NCI-H345 (cell line): ENCODE measurements at places on chromosomes 5 and 9.

GRCh38 chr9:100933656-100934055, 94.9 kb upstream of the PLPPR1 start:
- DNase-seq: no peak

DNA sequence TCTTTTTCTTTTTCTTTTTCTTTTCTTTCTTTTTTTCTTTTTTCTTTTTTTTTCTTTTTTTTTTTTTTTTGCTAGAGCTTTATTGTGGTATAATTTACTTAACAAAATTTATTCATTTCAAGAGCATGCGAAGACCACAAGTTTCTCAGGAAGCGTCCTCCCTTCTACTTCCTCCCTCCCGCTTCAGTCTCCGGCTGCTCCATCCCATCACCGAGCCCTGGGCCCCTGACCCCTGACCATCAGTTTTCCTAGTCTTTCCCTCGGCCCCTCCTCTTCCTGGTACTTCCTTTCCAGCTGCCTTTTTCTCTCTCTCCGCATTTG, 34.7 kb downstream of the C9orf152 start:
- no peak for DNase-seq

GRCh38 chr5:158320178-158320674, 461.3 kb upstream of the CLINT1 start:
- peak; percentile 23 for DNase-seq

DNA sequence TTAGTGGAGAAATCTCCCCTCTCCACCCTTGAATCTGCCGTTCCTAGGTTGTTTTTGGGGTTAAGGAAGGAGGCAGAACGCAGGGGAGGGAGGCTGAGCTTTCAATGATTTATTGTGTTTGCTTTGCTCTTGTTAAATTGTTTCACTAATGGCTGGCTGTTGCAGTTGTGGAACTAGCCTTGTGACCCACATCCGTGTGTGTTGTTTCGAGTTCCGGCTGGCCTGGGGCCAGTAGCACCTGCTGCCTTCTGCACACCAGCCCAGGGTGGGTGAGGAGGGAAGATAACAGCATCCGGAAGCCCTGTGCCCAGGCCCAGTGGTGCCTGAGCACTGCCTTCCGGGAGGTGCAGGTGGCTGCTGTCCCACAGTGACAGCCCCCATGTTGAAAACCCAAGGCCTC, 3.6 kb downstream of the ERGIC1 start:
- DNase-seq: peak; percentile 63

GRCh38 chr9:97985058-97985861, 2.1 kb downstream of the ANP32B start:
- DNase-seq: peak; percentile 45

DNA sequence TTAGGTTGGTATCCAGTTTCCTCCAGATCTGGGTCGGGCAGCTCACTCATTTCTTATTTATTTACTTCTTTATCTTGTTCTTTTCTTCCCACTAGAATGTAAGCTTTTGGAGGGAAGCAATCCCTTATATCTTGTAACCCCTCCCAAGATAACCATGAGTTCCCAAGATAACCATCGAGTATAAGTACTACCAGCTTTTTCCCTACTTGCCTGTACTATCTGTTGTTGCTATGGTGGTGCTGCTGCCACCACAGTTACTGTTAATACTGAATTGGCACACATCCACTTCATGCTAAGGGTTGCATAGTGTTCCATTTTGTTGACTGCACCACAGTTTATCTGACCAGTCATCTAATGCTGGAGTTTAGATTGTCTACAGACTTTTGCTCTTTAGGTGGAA, 19.9 kb downstream of the NUP214 start:
- DNase-seq: no peak

GRCh38 chr5:37836235-37836591, 3.6 kb downstream of the GDNF start:
- DNase-seq: no peak

DNA sequence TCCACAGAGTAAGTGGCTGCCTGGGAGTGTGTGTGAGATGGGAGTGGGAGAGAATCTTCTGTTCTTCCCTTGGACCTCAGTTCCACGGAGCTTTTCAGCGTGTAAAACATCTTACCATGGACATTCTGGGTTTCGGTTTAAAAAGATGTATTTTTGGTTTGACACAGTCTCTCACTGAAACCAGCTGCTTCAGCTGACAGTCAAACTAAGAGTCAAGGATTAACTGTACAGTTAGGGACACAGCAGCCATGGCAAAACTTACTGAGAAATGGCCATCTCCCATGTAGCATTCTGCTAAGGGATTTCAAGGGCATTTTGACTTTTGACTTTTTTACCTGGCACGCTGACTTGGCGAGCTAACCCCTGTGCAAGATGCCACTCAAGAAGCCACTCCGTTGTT, 93.8 kb upstream of the IL12B start:
- DNase-seq: no peak

- DNase-seq: no peak
Measured at GRCh38 chr9:107386396-107386795, 103.2 kb downstream of the KLF4 start.

DNA sequence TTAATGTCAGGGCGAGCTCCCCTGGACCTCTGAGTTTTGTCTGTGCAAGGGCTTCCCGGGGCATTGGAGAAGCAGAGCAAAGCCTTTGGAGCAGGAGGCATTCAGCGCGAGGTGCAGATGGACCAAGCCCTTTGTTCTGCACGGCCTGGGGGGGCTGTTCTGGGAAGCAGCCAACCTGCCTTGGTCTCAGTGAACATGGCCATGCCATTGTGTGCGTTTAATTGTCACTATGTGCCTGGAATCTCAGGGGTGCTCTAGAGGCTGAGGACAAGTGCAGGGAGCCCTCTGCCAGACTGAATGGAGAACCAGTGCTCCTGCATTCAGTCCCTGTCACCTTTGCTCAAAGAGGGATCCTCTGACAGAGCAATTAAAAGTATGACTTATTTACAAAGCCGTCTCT, 329.4 kb downstream of the IRX1 start:
- no peak for DNase-seq

DNA sequence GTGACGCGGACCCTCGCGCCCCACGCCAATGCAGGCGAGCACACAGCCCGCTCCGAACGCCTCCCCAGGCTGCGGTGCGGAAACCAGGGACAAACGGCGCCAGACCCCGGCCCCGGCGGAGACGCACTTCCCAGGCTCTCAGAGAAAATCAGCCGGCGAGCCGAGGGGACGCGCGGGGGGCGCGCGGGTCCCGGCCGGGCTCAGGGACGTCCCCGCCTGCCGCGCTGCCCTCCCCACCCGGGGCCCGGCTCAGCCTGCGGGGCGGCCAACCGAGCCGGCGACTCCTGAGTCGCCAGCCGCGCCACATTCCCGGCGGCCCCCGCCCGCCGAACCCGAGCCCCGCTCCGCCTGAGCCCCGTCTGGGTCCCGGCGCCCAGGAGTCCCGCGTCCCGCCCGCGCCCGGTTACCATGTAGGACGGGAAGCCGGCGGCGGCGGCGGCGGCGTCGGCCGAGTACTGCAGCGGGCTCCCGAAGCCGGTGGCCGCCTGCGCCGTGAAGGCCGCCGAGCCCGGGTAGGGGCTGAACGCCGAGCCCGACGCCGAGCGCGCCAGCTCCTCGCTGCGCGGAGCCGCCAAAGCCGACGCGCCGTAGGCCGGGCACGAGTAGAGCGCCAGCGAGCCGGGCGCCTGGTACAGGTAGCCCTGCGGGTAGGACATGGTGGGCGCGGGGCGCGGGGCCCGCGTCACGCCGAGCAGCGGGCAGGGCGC, 566 bp downstream of the IRX2 start:
- no peak for DNase-seq

- DNase-seq: no peak
Measured at GRCh38 chr9:107749787-107750444, 260.3 kb upstream of the KLF4 start.

GRCh38 chr9:78292026-78292425, 4.9 kb upstream of the PSAT1 start:
- DNase-seq: peak; percentile 41

DNA sequence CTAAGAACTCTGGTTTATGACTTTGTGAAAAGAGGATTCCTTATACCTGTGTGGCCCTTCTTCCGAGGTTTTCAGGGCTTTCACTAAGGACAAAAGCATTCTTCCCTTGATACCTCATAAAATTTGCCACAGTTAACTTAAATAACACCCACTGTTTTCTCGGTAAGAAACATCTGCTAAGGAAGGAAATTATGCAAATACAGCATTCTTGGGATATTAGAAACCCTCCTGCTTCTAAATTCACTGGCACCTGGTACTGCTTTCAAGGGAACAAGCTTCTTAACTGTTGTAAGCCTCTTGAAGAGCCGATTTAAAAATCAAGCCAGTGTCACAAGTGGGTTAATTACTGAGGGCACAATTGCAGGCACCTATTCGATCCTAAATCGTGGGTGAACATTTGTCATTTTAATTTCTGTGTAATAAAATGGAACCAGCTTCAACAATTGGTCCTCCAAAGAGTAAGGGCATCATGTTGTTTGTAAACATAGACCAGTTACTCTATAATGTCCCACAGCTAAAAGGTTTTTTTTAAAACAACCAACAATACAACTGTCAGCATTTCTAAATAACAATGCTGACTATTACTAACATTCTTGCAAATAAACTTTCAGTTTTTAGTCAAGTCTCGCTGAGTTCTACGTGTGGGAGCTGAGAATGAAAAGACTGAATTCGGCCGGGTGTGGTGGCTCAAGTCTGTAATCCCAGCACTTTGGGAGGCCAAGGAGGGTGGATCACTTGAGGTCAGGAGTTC, 26.6 kb downstream of the AK3 start:
- DNase-seq: no peak

DNA sequence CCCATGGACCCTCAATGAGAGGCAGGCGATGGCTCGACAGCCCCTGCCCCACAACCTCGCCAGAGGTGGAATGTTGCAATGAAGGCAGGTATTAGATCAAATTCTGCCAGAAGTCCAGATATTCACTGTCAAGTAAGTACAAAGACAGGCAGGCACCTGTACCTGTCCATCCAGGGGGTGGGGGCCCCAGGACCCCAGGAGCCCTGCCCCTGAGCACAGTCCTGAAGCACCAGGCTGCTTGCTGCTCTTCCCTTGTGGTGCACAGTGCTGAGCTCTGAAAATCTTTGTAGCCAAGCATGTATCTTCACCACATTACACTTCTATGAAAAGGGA, 26.2 kb upstream of the HMCN2 start:
- no peak for DNase-seq
